ENCODE measurements at places on chromosomes 11 and 22.

DNA sequence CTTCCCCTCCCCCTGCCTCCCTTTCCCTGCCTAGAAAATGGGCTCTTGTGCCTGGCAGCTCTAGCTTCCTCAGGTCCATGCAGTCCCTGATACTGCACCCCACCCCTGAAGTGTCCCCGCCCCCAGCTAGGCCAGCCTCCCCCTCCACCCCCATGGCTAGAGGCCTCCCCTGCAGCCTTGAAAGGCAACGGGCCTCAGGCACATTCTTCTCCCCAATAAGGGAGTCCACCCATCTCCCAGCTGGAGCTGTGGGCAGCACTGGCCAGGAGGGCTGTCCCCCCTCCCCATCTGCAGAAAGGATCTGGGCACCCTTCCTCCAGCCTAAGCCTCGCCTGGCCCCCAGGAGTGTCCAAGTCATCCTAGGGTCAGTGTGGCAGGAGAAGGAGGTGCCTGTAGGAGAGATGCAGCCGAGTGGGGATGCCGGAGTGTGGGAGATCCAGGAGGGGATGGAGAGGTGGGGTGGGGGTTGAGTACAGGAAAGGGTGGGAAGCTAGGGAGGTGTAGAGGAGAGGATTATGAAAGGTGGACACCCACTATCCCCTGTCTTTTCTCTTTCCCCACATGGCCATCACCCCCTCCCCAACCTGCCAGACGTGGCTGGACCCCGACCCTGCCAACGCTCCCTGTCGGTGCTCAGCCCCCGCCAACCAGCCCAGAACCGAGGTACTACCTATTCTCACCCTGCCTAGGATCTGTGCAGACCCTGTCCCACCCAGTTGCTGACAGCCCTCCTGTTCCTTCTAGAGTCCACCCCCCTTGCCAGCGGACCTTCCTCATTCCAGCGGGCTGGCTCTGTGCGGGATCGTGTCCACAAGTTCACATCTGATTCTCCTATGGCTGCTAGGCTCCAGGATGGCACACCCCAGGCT lies 9.3 kb downstream of the SMTN start:
- DNase-seq: no peak

DNA sequence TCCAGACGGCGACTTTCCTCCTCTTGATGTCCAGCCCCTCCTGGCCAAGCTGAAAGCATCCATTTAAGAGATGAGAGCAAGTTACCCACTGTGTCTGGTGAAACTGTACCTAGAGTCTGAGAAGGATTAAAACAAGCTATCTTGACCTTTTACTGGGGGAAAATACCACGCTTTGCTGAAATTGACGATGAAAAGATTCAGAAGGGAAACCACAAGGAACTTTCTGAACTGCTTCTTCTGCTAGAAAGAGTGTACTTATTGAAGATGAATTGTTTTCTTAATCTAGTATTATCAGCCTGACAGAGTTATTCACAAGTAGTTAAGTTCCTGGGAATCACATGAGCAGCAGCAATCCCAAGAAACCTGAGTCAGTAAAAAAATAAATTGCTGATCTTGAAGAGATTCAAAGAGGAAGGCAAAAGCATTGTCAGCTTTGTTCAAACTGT lies 13.1 kb upstream of the MS4A6A start:
- peak; percentile 87 for DNase-seq

GRCh38 chr22:48088926-48089536 lies 1326.6 kb downstream of the TBC1D22A start:
- no peak for DNase-seq

DNA sequence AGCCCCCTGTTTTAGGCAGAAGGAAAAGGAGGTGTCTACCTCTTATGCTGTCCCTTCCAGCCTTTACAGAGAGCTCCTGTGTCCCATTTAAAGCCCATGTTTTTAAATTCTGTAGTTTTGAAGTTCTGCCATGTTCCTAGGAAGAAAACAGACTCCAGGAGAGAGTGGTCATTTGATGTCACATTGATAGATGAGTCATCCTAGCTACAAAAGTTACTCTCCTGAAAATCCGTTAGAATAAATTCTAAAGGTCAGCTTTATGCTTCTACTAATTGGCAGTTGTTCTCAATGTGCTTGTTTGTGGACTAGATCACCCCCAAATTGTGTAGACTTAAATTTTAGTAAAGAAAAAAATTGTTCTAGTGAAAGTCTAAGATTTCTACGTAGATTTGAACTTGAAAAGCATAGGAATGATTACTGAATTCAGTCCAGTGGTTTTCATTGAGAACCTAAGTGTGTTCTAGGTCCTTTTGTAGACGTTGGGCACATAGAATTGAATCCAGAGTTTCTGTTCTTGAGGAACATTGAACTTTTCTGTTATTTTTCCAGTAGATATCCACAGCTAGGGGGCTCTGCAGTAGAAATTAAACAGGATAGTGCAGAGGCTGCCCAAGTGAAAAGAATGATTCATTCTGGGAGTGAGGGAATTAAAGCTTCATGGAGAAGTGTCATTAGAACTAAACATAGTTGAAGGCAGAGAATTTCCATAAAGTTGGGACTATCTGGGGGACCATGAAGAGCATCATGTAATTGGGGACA lies 140.6 kb upstream of the RASSF10 start:
- DNase-seq: no peak

- DNase-seq: peak; percentile 37
Measured at GRCh38 chr11:111336582-111337256, 38.4 kb downstream of the POU2AF3 start.

DNA sequence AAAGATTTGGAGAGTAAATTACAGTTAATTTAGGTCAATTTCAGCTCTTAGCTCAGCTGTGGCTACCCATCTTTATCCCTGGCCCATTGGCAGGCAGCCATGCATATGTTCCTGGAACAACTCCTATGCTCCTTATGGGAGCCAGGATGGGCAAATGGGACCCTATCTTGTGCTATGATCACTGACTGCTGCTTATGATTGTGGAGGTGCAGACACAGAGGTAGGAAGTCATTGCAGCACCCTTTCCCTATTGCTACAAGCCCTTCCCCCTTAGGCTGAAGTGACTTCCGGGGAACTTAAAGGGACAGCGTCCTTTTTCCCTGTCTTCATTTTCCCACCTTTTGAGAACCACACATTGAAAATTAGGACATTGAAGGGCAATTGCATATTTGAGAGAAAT lies 112.7 kb downstream of the FCHSD2 start:
- peak; percentile 76 for DNase-seq

DNA sequence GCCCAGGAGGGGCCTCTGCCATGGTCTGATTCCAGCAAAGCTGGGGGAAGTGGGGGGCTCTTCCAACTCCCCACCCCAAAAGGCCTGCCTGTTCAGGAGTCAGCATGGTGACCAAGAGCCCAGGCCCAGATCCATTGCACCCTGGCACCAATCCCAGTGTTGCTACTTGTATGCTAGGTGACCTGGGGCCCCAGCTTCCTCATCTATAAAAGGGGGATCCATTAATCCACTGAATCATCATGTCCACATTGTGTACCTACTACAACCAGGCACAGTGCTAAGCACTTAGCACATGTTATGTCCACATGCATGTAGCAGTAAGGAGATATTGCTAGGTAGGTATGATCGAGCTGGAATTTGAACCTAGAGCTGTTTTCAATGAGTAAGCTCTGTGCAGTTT lies 2.0 kb downstream of the SYT12 start:
- no peak for DNase-seq

DNA sequence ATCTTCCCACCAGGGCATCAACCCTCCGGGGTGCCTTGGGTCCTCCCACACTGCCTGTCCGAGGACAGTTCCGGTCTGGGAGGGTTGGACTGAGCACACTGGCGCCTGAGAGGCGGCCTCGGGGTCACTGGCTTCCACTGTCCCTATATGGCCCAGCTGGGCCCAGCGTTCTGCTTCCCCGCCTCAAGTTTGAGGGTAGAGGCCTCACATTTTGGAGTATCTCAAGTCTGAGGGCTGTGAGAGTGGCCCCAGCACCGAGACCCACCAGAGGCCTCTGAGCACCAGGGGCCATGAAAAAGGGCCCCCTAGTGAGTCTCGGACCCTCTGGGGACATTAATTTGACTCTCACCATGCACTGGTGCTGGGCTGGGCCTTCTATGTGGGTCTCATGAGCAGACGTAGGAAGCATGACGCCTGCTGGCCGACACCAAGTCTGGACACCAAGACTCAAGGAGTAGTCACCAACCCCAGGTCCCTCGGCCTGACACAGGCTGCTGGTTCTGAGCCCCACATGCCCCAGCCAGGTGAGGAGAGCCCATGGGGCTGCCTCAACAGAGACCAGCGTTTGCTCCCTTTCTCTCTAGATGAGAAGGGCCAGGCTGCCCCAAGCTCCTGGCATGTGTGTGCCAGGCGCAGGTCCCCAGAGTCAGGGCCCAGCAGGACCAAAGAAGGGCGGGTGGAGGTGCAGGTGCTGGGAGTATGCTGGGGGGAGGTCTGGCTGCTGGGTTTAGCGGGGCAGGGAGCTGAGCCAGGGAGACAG lies 27.5 kb downstream of the ARVCF start:
- peak; percentile 43 for DNase-seq

DNA sequence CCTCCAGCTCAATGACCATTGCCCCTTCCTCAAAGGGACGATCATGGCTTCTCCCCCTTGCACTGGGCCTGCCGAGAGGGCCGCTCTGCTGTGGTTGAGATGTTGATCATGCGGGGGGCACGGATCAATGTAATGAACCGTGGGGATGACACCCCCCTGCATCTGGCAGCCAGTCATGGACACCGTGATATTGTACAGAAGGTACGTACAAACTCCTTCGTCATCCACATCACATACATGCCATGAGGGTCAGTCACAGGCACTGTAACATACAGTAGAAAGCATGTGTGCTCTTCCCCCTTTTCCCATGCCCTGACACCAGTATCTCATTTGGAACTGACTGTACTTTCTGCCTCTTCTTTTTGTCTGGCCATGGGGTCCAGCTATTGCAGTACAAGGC lies 4.0 kb downstream of the TAF10 start:
- DNase-seq: no peak

- peak; percentile 76 for DNase-seq
Measured at GRCh38 chr22:35930933-35931332, 97.7 kb downstream of the RBFOX2 start.

GRCh38 chr11:116355104-116355503 lies 417.7 kb downstream of the BUD13 start:
- no peak for DNase-seq

DNA sequence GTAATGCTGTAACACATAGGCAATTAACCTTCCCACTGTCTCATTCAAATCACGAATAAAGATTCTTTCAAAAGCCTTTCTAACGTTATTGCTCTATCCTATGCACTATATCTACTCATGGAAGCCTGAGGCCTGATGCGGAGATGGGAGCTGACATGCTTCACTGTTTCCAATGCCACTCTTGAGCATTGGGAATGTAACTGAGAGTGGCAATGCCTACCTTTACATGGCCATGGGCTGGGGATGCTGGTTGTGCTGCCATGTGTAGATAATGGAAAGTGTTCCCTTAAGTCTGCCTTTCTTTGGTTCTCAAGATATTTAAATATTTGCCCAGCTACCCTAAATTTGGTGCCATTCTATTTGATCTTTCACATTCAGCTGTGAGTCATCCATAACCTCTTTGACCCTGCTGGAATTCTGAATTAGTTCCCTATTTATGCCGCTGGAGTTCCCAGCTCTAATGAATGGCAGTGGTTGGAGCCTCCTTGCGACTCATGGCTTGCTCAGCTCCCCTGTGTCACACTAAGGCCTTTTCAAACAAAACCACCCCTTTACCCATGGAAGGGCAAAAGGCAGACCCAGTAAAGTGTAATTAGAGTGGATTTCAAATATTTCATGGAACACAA lies 21.4 kb upstream of the DKK3 start:
- DNase-seq: no peak
